ENCODE measurements at places on chromosomes 3 and 15.
A peak's percentile ranks its signal among the peaks of the same experiment; 100 is the strongest.

DNA sequence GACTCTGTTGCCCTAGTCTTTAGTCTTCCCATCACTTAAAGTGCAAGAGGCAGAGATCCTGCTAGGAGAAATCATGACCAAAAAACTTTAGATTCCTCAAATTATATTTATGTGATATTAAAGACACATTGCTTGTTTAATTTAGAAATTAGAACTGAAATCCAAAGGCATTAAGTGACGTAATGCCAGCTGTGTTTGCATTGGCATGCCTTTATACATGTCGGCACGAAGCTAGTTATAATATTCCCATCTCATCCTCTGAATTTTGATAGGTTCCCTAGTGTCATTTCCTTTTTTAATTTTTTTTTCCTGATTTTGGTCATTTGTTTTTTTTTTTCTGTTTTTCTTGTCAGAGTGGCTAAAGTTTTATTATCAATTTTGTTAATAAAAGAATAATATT lies 203.5 kb upstream of the ZBTB20 start:
- DNase-seq = no peak

GRCh38 chr15:63483521-63484371 lies 20.6 kb upstream of the USP3 start:
- DNase-seq = no peak

GRCh38 chr3:126524429-126524988 lies 554 bp downstream of the CHST13 start:
- no peak for DNase-seq

- DNase-seq = no peak
Measured at GRCh38 chr3:156688632-156689452, 14.5 kb downstream of the TIPARP start.

GRCh38 chr3:28467414-28467813 lies 118.8 kb upstream of the AZI2 start:
- no peak for DNase-seq

- DNase-seq = no peak
Measured at GRCh38 chr3:193068365-193068764, 150.7 kb upstream of the MB21D2 start.

DNA sequence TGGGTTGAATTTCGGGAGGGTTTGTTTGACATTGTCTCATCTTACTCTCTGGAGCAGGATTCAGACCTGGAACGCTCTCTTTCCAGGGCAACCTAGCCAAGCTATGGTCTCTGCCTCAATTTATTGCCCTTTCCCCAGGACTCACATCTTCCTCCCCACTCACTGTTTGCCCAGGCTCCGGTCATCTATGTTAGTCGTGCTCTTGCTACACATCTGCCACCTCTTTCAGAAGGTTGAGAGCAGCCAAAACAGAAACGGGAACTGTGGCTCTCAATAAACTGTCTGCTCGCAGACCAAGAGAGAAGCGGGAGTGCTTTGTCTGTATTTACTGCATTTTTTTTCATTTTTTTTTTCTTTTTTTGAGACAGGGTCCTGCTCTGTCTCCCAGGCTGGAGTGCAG lies 81.6 kb downstream of the ST6GAL1 start:
- no peak for DNase-seq

- no peak for DNase-seq
Measured at GRCh38 chr3:15367059-15367458, 34.7 kb upstream of the SH3BP5 start.

DNA sequence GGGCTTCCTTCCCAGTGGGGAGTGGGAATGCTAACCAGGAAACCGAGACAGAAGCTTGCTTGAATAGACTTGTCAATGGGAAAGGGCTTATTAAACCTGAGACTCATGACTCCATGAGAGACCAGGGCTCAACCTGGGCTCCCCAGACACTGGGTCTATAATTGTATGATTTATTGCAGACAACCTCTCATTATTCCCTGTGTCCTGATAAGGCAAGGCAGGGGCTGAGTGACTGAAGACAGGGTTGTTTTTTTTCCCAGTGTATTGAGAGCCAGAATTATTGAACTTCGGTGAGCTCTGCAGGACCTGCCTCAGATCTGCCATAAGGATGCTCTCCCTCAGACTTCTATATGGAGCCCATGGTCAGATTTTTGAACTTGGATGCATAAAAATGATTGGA lies 79.5 kb upstream of the KLHL25 start:
- DNase-seq = no peak

- DNase-seq = no peak
Measured at GRCh38 chr3:127628788-127629466, at the start of gene PODXL2. PODXL2 (plus strand) TSS chr3:127629185; CDS start chr3:127629220, 35 bp downstream.

DNA sequence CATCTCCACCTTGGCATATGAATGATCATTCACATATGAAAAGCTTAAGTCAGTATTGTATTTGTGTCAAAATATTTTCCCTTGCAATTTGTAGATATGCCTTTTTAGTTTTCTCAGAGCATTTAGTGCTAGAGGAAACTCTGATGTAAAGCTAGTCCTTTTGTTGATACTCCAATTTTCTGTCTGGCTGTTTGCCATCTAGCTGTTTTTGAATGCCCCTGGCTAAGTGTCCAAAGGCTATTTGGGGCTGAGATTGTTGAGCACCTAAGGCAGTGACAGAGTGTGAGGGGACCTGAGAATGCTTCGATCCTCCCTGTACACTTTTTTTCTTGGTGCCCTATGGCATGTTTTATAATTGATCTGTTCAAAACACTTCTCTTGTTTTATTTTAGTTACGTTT lies 3.1 kb downstream of the SLC51B start:
- DNase-seq = no peak

GRCh38 chr3:43490640-43491185 lies 131.1 kb downstream of the ANO10 start:
- DNase-seq = no peak

DNA sequence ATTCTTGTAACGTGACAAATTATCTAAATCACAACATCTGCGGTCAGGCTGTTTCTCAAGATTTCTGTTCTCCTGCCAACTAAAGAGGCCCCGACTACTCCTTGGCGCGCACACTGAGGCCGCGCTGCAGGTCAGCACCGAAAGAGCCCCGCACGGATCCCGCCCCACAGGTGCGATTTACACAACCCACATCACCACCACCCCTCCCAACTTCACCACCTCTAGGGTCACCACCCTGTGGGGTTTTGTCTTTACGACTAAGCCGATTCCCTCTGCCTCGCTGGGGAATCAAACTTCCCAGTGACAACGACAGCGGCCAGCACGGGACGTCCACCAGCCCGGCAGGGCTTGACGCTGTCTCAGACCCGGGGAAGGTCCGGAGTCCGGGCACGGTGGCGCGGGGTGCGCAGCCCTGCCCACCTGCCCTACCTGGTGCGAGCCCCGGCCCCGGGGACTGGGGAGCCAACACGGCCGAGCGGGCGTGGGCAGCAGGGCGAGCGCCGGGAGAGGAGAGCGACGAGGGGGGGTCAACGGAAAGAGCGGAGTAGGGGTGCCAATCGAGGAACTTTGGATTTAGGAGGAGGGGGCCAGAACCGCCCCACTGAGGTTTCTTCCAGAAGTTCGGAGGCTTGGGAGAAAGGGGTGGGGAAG lies 764 bp downstream of the UACA start:
- DNase-seq = peak; percentile 82

DNA sequence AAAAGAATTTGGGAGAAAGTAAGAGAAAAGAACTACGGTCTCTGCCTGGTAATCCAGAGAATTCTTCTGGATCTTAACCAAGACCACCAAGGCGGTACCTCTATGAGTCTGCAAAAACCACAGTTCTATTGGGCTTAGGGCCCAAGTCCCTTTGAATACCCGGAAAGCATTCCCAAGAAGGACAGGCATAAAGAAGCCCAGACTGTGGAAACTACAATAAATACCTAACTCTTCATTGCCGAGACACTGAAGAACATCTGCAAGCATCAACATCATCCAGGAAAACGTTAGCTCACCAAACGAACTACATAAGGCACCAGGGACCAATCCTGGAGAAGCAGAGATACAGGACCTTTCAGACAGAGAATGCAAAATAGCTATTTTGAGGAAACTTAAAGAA lies 162.3 kb upstream of the TMC3 start:
- DNase-seq = no peak

DNA sequence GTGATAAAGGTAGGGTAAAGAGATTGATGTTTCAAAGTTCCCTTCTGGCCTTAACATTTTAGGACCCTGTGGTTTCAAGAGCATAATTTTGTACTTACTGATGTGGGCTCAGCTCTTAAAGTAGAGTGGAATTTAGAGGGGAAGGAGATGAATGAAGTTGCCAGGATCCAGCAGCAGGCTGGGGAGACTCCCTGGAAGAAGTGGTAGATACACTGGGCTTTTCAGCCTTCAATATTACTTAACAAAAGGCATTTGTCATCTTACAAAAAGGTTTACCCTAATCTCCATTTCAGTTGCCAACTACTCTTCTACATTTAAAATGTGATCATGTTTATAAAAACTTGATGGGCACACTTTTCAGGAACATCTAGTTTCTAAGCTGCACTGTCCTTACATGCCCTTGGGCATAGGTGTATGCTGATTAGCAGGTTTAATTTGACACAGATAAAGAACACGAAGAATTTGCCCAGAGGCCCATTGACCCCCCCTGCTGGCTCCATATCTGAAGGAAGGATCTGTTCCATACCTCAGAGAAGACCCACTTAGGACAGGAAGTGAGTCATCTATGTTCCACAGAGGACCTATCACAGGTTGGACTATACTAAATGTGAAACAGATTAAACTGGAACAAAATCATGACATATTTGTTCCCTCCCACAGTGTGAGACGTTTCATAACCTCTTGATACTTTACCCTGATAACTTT lies 93.0 kb upstream of the LPP start:
- DNase-seq = no peak

GRCh38 chr3:72479651-72480215 lies 368.5 kb downstream of the SHQ1 start:
- no peak for DNase-seq

GRCh38 chr3:56876916-56877315 lies 75.2 kb upstream of the ARHGEF3 start:
- no peak for DNase-seq

GRCh38 chr3:4829031-4829394 lies 150.2 kb upstream of the BHLHE40 start:
- no peak for DNase-seq

DNA sequence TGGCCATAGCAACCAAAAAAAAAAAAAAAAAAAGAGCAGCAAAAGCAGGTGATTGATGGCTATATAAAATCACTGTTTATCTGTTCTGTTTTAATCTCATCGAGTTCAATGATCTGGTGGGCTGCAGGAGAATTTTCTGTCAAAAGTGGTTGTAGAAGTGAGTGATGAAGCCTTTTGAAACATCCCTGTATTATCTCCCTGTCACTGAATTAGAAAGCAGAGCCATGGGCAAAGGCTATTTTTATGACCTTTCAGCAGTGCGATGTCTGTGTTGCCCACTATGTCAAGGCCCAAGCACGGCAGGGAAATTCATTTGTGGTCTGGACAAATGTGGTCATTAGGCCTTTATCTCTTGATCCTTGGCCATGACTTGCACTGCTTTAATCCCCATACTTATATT lies 59.9 kb downstream of the OTOL1 start:
- DNase-seq = no peak

DNA sequence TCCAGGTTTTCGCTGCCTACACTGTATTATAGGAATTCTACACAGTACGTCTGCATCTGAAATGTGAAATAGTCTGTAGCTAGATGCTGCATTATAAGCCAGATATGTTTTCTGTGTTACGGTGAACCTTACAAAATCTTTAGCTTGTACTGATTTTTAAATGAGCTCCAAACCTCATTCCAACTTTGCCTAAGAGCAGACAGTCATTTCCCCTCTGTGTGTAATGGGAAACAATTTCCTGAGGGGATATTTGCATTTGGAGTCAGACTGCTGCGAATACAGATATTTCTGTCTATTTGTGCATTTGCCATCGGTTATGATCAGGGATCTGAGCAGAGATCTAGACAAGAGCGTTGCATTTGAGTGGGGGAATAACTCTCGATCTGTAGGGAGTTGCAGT lies 37.5 kb downstream of the ARNT2 start:
- no peak for DNase-seq

- DNase-seq = no peak
Measured at GRCh38 chr3:44326019-44326418, 12.5 kb upstream of the TCAIM start.

GRCh38 chr3:23435318-23435717 lies 232.2 kb downstream of the UBE2E2 start:
- DNase-seq = no peak

DNA sequence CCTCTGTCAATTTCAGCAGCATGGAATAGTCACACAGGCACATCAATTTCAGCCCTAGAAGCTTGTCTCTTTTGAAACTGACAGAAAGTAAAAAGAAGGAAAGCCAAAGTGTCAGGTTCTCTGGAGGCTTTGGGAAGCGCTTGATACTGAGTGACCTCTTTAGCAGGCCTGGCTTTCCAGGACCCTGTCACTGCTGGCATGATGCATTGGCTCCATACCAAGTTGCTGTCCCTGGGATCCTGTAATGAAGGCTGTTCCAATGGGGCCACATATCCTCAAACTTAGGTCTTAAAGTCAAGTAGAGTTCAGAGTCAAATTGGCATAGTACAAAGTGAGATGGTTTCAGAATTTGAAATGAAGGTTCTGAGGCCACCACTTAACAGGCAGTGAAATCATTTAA lies 640.9 kb downstream of the SQOR start:
- no peak for DNase-seq

GRCh38 chr15:86040356-86041033 lies 39.2 kb upstream of the AGBL1 start:
- DNase-seq = no peak

GRCh38 chr15:66249605-66250174 lies 3.9 kb downstream of the MEGF11 start:
- no peak for DNase-seq

DNA sequence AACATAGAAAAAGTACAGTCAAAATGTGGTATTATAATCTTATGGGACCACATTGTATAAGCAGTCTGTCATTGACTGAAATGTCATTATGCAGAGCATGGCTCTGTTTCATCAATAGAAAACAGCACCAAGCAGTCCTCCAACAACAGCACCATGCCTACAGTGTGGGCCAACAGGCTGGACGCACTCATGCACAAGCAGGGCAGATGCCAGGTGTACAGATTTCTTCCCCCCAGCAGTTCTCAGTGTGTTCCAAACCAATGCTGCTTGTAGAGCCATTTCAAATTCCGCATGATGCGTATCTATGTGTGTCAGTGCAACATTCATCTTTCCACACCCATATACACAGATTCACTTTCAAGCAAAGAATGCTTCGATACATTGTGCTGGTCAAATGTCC lies 253.1 kb downstream of the CHL1 start:
- no peak for DNase-seq

GRCh38 chr3:170636400-170636973 lies 50.6 kb upstream of the SLC7A14 start:
- no peak for DNase-seq

DNA sequence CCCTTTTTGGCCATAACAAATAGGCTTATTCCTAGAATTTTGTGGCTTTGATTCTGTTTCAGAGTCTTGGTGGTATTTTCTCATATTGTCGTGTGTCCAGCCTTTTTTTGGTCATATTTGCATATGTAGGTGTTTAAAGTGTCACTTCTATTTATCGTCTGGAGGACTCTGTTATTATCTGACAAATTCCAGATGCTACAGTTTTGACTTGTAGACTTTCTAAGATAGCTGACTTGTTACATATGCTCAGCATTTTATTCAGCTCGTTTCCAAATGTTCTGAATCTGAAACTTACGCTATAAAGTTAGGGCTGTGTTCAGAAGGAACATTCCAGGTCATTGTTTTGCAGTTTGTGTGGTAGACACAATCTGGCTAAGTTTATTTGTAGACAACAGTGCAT lies 1.9 kb downstream of the PPP4R2 start:
- DNase-seq = no peak

Measured in coronary artery (tissue), 2 donors.